ENCODE measurements at places on chromosomes 1 and 21. TPM values are rescaled to one million over a fixed set of nuclear protein-coding genes. Genes with fewer than 3 reads are reported as not detected.
A peak's percentile ranks its signal among the peaks of the same experiment; 100 is the strongest.

Gene LIPI
- total RNA-seq, result 0.40 TPM

Gene KRTAP11-1
- not detected for total RNA-seq

Gene SRSF4
- 55.2 TPM for total RNA-seq

Gene LUZP1
- 16.9 TPM for total RNA-seq

Gene NOS1AP
- 11.0 TPM for total RNA-seq

DNA sequence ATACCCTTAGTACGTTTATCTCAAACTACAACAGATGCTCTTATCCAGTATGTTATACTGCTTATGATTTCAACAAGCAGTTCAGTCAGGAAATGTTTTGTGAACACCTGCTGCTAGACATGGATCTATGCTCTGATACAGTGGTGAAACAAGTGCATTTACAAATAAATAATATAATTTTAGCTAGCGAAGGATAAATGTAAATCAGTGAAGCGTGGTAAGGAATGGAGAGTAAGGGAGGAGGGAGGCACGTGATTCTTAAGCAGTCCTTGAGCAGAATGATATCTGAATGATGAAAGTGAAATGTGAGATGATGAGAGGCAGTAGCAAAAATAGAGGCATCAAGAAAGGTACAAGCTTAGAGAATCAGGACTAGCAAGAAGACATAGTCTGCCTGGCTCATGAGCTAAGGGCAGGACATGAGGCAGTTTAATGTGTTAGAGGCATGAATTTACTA, 6.3 kb downstream of the TSNAX start:
- no peak for DNase-seq
- no peaks in the 10 kb centered on the region for H3K36me3 ChIP-seq
- H3K27me3 ChIP-seq, result no peaks in the 10 kb centered on the region

DNA sequence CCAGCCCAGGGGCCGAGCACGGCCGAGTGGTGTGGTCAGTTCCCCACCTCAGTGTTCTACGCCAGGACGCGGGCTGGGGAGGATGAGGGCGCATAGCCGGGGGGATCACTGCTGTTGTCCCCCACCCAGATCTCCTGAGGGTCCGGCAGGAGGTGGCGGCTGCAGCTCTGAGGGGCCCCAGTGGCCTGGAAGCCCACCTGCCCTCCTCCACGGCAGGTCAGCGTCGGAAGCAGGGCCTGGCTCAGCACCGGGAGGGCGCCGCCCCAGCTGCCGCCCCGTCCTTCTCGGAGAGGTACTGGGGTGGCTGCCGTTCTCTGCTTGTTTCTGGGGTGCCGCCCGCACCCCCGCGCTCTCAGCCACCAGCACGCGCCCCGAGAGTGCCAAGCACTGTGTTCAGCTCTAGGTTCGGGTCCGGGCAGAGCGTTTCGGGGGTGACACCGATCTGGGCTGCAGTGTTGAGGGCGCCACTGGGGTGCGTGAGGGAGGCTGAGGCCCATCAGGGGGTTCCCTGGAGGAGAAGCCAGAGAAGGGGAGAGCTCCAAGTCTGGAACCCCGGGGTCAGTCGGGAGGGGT, 17.4 kb downstream of the SAMD11 start:
- no peak for DNase-seq
- no peaks in the 10 kb centered on the region for H3K36me3 ChIP-seq
- H3K27me3 ChIP-seq, result no peaks in the 10 kb centered on the region
- peaks cover 18% of the 10 kb centered on the region for H3K4me1 ChIP-seq

DNA sequence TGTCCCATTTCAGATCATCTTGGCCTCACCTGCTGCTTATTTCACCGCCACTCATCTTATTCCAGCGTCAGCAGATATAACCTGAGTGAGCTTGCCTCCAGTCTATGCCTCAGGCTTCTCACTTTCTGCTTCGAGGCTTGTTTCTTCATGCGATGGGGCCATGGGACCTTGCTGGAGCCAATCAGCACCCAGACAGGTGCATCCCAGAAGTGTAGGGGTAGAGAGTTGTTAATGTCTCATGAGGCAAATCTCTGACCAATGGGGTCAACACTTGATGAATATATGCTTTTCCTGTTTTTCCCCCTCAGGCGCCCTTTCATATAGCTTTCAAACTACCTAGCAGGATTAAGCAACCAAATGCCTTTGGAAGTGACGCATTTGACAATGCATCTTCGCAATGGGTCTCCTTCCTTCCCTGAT, 935 bp upstream of the YIPF1 start:
- DNase-seq, result no peak
- H3K36me3 ChIP-seq, result no peaks in the 10 kb centered on the region
- no peaks in the 10 kb centered on the region for H3K27me3 ChIP-seq
- H3K4me1 ChIP-seq, result no peaks in the 10 kb centered on the region
- peak overlapping the region; percentile 84 for H3K27ac ChIP-seq

DNA sequence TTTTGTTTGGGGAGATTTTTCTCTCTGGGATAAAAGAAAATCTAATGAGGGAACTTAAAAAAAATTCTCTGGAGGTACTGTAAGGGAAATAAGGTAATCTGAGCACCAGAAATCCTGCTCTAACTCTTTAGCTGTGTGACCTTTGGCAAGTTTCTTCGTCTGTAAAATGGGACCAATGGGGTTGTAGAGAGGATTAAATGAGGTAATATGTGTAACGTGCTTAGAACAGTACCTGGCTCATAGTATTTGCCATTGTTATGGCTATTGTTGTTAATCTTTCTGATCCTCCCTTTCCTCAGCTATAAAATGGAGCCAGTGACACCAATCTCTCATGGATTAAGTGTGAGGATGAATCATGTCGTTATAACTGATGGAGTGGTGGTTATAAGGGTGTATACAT, 845 bp upstream of the KLHDC8A start:
- no peaks in the 10 kb centered on the region for H3K27me3 ChIP-seq
- no peak overlapping the region for H3K4me3 ChIP-seq
- DNase-seq, result no peak
- no peak overlapping the region for H3K27ac ChIP-seq
- no peaks in the 10 kb centered on the region for H3K36me3 ChIP-seq

DNA sequence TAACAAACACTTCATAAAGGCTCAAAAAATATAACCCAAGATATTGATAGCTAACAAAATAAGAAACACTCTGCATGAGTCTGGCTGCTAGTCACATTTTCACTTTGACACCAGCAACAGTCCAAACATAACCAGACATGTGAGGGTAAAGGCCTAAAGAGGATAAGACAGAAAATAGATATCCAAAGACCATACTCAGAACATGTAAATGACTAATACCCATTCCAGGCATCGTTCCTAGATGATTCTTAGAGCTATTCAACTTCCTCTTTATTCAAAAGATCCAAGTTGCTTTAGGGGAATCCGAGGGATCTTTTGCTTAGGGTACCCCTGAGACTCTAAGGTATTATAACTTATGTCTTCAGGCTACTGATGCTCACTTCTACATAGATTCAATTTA, 5.1 kb downstream of the COL24A1 start:
- DNase-seq, result no peak
- peaks cover 3% of the 10 kb centered on the region for H3K27me3 ChIP-seq
- no peak overlapping the region for H3K4me3 ChIP-seq
- no peaks in the 10 kb centered on the region for H3K36me3 ChIP-seq
- no peak overlapping the region for H3K27ac ChIP-seq

DNA sequence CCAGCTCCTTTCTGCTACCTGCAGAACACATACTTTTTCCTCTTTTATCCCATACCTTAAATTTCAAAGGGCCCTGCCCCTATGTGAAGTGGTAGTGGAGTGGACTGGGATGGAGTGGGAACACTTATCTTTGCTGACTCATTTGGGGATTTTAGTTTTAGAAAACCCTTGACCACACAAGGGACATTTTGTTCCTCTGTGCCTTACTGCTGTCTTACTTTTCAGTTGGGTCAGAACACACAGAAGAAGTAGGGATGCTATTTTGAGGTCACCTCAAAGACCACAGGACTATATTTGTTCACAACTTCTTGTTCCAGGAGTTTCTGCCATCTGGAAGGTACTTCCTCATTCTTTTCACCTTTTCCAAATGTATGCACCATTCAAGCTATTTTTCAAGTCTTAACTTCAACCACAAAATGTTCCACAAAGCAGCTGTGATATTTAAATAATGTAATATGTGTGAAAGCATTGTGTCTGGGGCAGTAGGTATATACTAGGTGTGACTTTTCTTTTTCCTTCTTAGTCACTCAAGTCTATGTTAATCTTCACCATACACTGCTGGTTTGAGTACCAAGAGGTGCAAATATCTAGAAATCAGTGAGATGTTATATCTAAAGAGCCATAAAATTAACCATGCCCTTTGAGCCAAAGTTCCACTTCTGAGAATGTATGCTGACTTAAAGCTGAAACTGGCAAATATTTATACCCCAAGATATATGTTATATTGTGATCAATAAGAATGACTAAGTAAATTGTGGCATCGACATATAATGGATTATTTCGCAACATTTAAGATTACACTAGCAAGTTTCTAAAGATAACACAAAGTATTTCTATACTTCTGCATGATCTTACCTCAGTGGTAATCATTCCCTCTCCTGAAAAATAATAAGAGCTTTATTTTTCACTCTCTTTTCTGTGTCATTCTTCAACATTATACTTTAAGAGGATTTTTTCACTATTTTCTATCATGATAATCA, 308.5 kb downstream of the MRPL39 start:
- H3K4me3 ChIP-seq, result no peak overlapping the region
- H3K36me3 ChIP-seq, result no peaks in the 10 kb centered on the region
- H3K27me3 ChIP-seq, result no peaks in the 10 kb centered on the region
- H3K27ac ChIP-seq, result no peak overlapping the region

DNA sequence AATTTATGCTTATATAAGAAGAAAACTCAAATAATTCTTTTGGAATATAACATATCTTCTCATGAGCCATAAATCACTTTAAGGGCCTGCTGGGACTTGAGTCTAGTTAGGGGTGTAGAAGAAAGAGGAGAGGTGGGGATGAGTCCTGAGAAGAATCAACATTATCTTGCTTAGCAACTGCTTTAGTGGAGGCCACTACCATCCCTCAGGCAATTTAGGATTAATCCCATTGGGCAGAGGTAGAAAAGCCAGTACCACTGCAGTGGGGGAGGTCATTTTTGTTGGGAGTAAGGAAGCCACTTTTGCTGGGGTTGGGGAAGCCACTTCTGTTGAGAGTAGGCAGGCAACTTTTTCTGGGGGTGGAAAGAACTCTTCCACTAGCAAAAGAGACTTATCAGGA, 47.7 kb downstream of the SLC2A1 start:
- H3K27me3 ChIP-seq, result no peaks in the 10 kb centered on the region
- no peaks in the 10 kb centered on the region for H3K4me1 ChIP-seq
- no peak overlapping the region for H3K27ac ChIP-seq

DNA sequence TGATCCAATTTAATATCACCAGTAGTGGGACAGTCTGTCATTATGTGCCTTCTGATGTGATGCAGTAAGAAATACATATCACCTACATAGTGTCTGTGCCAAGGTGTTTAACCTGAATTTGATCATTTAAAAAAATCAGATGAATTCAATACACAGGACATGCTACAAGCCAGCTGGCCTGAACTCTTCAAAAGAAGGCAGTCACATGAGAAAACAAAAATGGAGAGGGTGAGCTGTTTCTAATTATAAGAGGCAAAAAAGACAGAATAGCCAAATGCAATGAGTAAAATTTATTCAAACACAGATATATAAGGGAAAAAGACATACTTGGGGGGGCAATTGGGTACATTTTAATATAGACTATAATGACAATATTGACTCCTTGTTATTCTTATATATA, 66.5 kb downstream of the ST3GAL3 start:
- H3K27me3 ChIP-seq, result no peaks in the 10 kb centered on the region
- no peak overlapping the region for H3K27ac ChIP-seq
- H3K4me1 ChIP-seq, result no peaks in the 10 kb centered on the region
- no peak for DNase-seq
- H3K4me3 ChIP-seq, result no peak overlapping the region
